ENCODE measurements at places on chromosomes 2 and 18.

DNA sequence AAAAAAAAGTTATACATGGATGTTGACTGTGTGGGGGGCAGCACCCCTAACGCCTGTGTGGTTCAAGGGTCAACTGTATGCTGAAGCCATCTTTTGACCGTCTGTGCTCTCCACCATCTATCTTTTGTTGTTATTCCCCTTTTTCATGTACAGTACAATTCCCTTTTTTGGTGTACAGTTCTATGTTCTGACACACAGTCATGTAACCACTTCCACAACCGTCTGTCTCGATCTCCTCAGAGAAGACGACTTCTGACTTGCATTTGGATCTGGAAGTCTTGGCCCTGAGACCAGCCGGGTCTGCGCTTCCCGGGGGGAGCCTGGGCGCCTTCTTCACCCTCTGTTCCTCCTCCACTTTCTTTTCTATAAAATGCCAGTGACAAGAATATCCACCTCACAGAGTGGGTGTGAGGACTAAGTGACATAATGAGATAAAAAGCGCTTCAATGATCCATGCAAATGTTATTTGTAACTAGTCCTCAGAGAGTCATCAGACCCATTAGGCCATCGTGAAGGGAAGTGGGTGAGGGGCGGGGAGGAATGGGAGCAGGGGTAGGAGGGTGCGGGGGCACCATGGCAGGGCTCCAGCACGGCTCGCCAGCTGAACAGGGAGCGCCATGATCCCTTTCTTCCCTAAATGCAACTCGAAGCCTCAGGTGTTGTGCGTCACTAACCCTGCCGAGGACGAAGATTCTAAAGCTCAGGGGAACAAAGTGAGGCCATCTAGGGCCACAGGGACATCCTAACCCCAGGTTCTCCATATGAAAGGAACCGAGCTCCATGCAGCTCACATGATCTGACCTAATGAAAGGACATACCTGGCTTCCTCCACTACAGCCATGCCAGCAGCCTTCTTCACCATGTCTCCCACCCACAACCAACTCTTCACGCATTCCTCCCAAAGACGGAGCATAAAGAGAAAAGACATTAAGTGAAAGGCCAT, 16.6 kb downstream of the ADCY3 start:
- DNase-seq, result no peak

DNA sequence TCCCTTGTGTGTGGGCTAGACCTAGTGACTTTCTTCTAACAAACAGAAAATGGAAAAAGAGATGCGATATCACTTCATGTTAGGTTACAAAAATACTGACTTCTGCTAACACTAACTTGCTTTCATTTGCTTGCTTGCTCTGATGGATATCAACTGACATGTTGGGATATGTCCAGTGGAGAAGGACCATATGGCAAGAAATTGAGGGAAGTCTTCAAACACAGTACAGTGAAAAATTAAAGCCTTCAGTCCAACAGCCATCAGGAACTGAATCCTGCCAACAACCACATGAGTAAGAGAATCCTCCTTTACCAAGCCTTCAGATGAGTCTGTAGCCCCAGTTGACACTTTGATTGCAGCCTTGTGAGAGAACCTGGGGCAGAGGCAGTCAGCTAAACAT, 143.9 kb downstream of the MAIP1 start:
- DNase-seq, result no peak

DNA sequence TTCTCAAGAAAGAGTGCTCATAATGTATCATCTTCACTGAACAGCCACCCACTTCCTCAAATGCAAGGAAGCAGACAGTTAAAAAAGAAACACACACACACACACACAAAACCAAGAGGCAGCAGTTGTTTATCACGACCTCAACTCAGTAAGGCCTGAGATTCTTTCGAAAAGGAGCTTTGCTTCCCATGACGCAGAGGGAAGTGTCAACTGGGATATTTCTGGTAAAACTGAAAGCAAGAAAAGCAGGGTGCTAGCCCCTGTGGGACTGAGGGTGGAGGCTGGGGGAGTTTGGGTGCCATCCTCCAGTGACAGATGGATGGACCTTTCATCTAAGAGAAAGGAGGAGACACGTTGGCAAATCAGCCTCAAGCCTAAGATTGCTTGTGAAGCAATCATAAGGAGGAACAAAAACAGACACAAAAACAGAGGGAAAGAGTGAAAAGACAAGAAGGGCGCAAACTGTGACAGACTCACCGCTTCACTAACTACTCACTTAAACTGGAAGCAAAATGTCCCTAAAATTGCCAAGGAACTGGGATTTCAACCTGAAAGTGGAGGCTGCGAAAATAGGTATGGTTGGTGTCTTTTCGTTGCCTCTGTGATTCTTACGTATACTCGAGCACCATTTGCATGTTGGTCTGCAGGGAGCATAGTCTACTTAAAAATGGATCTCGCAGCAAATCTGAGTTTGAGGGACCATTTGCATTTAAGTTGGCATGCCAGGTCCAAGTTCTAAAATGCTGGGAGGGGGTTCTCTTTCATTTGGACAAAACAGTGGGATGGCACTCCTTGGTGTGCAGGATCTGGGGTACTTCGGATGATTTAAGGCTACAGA, at the start of gene ARHGAP25:
TSS of gene ARHGAP25 (plus strand) at position 124 of the 838 bp plus-strand sequence. CDS start at position 513, 389 bp downstream.
- DNase-seq, result peak; percentile 44

DNA sequence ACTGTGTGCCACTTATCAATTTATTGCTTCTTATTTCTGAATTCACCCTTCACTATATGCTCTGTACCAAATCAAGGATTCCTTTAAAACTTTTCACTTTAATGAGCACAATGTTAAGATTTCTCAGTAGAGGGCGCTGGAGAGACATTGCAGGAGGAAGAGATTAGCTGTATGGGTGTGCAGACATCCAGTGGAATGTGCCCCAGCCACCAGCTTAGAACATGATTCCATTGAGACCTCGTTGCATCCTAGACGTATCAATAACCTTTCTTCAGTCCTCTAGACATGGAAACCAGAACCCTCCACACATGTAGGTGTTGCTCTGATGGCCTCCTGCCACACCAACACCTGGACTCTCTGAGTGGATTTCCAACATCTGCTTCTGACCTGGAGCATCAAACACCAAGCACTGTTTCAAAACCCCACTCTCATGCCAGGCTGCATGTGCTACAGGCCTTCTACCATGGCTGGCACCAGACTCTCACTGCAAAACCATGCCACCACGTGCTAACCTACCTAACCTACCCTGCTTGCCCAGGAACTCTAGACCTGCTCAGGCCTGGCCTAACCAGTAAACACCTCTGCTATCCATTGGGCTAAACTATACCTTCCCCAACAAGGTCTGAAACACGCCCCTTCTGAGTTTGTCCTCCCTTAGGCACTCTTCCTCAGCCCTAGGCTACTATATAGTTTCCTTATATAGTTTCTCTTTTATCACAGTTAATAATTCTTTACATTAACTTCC, 633.2 kb upstream of the PKDCC start:
- no peak for DNase-seq

DNA sequence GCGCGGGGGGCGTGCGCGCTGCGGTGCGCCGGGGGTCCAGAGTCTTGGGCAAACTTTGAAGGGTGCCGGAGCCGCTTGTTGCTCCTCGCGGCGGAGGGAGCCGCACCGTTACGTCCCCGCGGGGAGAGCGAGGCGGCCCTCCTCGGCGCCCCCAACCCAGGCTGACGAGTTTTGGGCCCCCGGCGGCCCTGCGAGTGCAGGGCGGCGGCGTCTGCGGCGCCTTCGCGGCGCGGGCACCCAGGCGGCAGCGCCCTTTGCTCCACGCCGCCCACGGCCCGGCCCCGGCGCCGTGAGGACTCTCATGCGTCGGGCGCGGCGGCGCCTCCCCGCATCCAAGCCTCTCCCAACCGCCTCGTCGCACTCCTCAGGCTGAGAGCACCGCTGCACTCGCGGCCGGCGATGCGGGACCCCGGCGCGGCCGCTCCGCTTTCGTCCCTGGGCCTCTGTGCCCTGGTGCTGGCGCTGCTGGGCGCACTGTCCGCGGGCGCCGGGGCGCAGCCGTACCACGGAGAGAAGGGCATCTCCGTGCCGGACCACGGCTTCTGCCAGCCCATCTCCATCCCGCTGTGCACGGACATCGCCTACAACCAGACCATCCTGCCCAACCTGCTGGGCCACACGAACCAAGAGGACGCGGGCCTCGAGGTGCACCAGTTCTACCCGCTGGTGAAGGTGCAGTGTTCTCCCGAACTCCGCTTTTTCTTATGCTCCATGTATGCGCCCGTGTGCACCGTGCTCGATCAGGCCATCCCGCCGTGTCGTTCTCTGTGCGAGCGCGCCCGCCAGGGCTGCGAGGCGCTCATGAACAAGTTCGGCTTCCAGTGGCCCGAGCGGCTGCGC, 814 bp downstream of the FZD7 start:
- DNase-seq, result peak; percentile 35

All from activated naive CD4-positive, alpha-beta T cell treated with anti-CD3 and anti-CD28 coated beads, Interleukin-2, amount 50 U/mL, for 72 hours (primary cell).